CD8-positive, alpha-beta memory T cell (primary cell): ENCODE measurements at places on chromosomes 2 and 18. TPM values are rescaled to one million over a fixed set of nuclear protein-coding genes. Genes with fewer than 3 reads are reported as not detected.

Gene DDX18
- 151 TPM for total RNA-seq

Gene CRYGC
- not detected for total RNA-seq

DNA sequence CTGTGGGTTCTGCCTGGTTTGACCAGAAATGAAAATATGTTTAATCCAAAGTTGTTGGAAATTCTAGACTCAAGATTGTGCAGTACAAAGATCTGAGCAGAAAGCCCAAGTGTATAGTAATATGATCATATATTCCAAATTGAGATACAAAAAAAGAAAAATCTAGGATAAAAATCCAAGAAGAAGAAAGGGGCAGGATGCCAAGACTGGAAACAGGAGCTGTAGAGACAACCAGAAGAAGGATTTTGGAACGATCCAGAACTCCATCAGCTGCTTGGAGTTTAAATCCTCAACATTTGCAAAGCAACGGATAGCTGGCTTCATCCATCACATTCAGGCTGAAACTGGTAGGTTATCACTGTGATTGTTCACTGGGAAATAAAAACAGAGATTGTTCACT is 333.6 kb upstream of the UBE2E3 start:
- no peaks in the 10 kb centered on the region for H3K27me3 ChIP-seq
- no peak overlapping the region for H3K27ac ChIP-seq
- DNase-seq = no peak
- H3K4me1 ChIP-seq = no peaks in the 10 kb centered on the region
- no peak overlapping the region for H3K4me3 ChIP-seq
- no peaks in the 10 kb centered on the region for H3K36me3 ChIP-seq

DNA sequence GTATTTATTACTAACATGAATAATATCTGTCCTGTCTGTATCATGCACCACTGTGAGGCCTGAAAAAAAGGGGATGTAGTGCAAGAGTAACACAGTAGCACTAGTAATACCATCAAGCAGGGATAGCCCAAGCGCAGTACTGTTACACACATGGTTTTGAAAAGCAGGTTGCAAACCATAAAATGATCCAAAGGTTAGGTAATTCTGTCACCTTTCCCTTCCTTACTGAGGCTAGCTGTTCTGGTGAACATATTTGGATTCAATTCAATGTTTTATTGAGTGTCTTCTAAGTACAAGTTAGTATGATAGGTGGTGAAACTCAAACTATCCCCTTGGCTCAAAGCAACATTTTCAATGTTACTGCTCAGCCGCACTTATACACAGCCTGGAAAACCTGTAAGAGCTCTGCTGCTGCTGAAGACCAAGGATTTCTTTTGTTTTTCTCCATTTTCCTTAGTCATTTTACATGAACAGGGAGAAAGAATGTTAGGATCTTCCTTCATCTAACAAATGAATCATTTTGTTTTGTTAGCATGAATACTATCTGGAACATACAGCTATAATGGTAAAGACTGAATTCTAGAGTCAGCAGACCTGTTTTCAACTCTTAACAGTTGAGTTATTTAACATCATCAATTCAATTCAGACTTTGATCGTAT is 102.5 kb upstream of the ITPRID2 start:
- DNase-seq = no peak
- no peaks in the 10 kb centered on the region for H3K4me1 ChIP-seq
- no peak overlapping the region for H3K27ac ChIP-seq
- no peaks in the 10 kb centered on the region for H3K27me3 ChIP-seq
- H3K4me3 ChIP-seq = no peak overlapping the region

Gene HOXD1
- total RNA-seq = not detected

DNA sequence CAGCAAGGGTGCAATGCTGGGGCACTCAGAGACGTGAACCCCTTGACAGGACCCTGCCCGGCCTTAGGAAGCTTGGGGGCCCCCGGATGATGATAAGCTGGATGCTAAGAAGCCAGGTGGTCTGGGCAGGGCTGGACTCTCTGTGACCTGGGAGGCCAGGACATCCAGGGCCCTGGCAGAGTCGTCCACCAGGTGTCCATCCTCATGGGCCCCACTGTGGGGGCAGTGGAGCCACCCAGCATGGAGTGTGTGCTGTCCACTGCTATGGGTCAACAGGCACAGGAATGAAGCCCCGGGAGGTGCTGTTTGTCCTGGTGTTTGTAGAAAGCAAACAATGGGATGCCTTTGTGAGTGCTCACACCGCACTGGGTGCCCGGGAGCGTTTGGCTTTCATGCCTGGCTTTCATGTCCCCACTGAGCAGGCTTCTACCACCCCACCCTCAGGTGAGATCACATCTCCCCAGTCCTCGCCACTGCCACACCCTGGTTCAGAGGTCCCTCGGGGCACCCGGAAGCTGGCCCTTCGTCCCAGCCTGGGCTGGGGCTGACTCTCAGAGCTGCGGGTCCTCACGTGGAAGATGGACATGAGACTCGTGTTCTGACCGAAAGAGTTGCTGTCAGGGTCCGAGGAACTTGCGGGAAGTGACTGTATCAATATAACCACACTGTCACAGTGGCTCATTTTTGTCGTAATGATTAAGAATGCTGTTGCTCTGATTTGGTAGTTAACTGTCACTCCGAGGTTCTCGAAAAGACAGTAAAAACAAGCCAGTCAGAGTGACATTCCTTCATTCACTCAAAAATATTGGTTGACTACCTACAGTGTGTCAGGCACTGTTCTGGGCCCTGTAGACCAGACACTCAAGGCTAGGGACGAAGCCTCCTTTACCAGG is 53.3 kb downstream of the INHBB start:
- no peak overlapping the region for H3K27ac ChIP-seq
- no peak for DNase-seq
- H3K36me3 ChIP-seq = no peaks in the 10 kb centered on the region
- no peak overlapping the region for H3K4me3 ChIP-seq
- H3K4me1 ChIP-seq = no peaks in the 10 kb centered on the region

Gene VIT
- total RNA-seq = not detected

- H3K4me3 ChIP-seq = no peak overlapping the region
- no peak overlapping the region for H3K27ac ChIP-seq
- H3K4me1 ChIP-seq = no peaks in the 10 kb centered on the region
- no peaks in the 10 kb centered on the region for H3K36me3 ChIP-seq
Observed at GRCh38 chr2:17319090-17319489, 199.2 kb downstream of the RAD51AP2 start.

Gene DSG4
- total RNA-seq = not detected

DNA sequence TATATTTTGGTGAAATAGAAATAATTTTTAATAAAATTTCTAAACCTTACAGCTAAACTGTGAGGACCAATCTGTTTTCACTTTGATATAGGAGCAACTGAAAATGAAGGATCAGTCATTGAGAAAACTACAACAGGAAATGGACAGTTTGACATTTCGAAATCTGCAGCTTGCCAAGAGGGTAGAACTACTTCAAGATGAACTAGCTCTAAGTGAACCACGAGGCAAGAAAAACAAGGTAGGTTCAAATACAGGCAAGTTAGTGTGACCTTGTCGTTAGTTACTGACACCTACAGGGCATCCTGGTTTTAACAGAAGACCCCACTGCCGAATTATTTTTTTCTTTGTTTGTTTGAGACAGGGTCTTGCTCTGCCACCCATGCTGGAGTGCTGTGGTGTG is 75.5 kb upstream of the STON1 start:
- peaks cover 29% of the 10 kb centered on the region for H3K36me3 ChIP-seq
- DNase-seq = no peak
- H3K27ac ChIP-seq = no peak overlapping the region
- no peaks in the 10 kb centered on the region for H3K27me3 ChIP-seq
- peaks cover 14% of the 10 kb centered on the region for H3K4me1 ChIP-seq

Gene NPPC
- total RNA-seq = not detected

GRCh38 chr2:186842373-186842772 is 6.6 kb downstream of the ZSWIM2 start:
- no peaks in the 10 kb centered on the region for H3K4me1 ChIP-seq
- H3K27me3 ChIP-seq = no peaks in the 10 kb centered on the region
- no peak overlapping the region for H3K27ac ChIP-seq
- H3K4me3 ChIP-seq = no peak overlapping the region
- no peak for DNase-seq
- no peaks in the 10 kb centered on the region for H3K36me3 ChIP-seq
